SHP77 treated with DMSO at 0.1 percent for 48 hours (cell line): ENCODE measurements at places on chromosomes 6 and 20.

DNA sequence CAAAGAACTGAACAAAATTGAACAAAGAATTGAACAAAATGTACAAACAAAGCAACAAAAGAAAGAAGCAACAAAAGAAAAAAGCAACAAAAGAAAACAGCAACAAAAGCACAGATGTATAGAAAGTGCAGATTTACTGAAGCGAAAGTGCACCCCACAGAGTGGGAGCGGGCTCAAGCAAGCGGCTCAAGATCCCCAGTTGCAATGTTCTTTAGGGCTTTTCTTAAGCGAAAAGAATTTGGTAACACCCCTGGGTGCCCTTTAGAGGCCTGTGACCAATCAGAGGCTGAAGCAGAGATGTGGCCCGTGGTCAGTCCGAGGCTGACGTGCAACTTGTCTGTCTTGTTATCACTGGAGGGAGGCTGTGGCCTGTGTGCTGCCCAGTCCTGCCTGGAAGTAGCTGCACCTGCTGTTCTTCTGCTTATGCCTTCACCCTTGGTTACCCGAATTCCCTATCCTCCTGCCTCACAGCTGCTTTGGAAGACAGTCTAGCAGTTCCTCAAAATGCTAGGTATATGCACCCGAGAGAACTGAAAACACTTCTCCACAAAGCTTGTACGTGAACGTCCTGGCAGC, 13.2 kb upstream of the KIF25 start:
- no peak for DNase-seq

GRCh38 chr20:46406986-46407670, 713 bp upstream of the ELMO2 start:
- peak; percentile 74 for DNase-seq

GRCh38 chr6:68994521-68994920, 359.4 kb downstream of the ADGRB3 start:
- DNase-seq, result no peak

GRCh38 chr20:17749978-17750721, 50.4 kb downstream of the BANF2 start:
- no peak for DNase-seq

DNA sequence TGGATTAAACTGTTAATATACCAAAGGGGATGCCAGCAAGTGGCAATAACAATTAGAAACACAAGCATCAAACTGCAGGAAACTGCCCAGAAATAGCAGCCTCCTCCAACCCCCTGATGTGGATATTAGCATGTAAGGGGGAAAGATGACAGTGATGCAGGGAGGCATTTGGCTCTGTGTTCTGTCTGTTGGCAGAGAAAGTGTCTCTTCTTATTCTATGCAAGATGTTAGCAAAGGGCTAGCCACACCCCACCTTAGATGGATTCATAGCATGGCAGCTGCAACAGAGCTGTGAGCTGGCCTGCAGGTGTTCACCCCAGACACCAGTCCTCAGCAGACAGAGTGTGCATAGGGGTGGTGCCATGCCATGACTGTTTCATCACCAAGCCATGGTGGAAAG, 38.0 kb downstream of the SCP2D1 start:
- DNase-seq, result no peak

DNA sequence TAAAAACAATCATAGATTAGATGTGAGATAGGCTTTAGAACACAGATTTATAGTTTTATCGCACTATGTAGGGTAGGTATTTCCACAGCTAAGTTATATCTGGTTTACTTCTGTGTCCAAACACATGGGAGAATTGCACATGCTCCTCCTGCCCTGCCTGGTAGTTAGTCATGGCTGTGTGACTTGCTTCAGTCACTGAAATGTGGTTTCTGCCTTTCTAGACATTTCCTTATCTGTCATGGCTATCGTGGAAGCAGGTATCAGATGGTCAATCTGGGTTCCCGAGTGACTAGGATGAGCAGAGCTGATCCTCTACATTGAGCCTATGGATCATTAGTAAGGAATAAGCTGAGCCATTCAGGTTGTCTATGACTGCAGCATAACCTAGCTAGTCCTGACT, 117.8 kb upstream of the GMDS start:
- DNase-seq, result no peak

DNA sequence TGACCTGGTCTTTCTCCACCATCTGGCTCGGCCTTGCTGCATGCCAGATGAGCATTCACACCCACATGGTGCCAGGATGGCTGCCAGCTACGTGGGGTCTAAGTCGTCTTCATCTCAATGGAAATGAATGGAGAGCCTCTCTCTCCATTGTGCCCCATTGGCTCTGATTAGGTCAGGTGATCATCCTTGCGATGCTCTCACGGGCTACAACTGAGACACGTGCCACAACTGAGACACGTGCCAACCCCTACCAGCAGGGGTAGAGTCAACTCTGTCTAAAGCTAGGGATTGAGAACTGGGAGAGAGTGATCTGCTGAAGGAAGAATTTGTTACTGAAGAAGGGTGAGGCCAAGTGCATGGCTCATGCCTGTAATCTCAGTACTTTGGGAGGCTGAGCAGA, 67.3 kb upstream of the RALY start:
- DNase-seq, result no peak

GRCh38 chr6:100504786-100505737, 40.3 kb upstream of the SIM1 start:
- DNase-seq, result no peak

DNA sequence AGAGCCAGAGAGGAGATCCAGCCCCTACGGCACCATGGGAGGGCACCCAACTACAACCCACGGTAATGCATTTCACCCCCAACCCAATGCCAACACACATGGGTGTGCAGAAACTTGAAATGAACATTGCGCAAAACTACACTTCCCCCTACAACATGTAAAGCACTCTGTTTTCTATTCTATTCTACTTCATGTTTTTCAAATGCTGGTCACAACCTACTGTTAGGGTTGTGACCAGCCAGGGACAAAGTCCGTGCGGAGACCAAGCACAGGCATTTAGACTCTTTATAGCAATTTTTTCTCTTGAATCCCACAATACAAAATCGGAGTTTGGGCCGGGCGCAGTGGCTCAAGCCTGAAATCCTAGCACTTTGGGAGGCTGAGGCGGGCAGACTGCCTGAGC, 90.6 kb downstream of the MRPL14 start:
- no peak for DNase-seq

DNA sequence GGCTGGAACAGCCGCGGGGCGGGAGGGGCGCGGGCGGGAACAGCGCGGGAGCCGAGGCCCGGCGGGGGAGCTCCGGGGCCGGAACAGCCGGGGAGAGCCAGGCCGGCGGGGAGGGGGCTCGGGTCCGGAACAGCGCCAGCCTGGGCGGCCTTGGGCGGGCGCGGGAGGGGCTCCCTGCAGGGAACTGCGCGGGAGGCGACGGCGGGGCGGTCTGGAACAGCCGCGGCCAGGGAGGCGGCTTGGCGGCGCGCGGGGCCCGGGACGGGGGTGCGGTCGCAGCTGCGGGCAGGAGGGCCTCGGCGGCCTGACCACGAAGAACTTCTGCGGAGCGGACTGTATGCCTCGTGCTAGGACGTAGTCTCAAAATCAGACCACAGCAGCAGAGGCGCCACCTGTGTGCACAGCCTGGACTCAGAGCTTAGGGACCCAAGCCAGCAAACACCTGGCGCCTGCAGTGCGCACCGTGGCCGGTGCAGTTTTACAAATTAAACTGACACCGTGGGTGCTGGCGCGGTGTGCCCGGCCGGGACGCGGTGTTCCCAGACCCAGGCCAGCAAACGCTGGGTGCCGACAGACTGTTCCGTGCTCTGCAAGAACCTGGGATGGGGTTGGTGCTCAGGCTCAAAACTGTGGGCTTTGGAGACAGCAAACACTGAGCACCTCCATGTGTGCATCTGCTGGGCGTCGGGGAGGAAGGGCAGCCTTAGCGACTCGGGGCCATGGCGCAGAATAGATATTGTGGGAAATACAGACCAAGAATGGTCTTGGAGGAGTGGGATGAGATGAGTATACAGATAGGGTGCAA, 572 bp downstream of the ZNF341 start:
- peak; percentile 66 for DNase-seq
